ENCODE measurements at places on chromosomes 7 and 10.
A peak's percentile ranks its signal among the peaks of the same experiment; 100 is the strongest.

- no peak for DNase-seq
Measured at GRCh38 chr7:152086513-152086912, 61.0 kb downstream of the GALNT11 start.

DNA sequence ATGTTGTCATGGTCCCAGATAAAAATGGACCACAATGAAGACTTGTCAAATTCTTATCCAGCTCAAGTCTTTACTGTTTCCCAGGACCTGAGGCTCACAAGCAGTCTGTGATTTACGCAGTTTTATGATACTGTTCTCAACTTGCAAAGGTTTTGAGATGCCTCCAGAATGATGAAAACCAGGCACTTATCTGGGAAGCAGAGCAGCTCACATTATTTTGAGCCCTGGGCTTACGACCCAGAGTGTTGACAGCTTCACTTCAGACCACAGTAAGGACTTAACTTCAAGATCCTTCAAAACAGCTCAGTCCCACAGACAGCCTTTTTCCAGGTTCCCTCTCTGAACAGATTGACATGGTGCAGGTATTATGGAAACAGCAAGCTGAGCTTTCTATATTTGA, 236.1 kb downstream of the RNLS start:
- DNase-seq, result no peak

DNA sequence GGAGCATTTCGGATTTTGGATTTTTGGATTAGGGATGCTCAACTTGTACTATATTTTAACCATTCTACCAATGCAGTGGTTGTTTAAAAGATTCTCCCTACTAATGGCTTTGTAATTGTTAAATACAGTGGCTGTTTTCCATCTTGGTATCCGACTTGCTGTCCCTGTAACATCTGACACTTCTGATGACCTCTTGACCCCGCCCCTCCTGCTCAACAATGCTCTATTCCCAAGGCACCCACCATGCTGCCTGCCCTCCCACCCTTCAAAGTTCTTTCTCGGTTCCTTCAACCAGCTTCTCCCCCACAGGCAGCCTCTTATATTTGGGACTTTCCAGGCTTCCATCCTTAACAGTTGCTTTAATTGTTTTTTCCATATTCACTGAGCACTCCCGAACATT, 2.0 kb downstream of the PRTFDC1 start:
- no peak for DNase-seq

DNA sequence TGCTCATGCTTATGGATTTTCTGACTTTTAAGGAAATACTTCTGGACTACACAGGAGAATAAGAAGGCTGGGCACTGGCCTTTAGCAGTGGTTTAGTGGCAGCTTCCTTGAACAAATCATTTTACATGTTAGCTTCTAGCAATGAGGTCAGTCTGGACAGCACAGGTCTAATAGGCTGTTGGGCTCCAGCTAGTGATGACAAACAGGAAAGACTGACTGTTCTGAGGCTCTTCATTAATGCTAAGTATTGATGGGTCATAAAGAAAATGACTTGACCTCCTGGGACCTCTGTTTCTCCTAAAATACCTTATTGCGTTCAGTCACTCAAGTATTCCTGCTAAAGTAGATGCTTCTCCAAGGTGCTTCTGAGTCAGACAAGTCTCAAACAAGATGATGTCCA, 4.9 kb upstream of the RHOBTB1 start:
- DNase-seq, result no peak

GRCh38 chr10:121165276-121165675, 314.1 kb downstream of the WDR11 start:
- DNase-seq, result no peak

DNA sequence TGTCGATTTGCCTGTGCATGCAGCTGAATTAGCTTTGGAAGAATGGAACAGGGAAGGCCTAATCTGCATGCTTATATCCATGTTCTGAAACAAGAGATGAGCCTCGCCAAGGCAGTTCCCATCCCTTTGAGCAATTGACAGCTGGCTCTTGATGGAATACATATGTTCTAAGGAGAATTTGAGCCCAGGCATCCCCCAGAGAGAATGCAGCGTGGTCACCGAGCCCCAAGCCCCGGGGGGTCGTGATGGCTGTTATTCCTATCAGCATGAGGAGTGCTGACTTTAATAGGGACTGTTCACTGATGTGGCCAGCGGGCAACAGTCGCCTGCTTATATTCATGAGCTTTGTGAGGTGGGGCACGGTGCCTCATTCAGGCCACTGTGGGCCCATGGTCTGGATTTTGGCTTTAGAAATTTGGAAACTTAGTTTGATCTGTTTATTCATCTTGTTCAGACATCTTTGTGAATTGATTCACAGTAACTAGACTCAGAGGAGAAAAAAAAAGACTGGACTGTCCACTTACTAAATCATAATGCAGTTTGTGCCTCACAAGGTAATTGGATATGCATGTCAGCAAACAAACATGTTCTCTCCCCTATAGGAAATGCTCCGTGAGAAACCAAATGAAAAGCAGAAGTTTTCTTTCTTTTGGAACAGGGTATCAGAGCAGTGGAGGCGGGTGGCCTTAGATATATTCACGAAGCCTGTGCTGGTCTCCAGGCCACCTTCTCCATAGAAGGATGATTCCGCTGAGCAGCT, 204.9 kb downstream of the CCDC3 start:
- DNase-seq, result no peak

GRCh38 chr10:116538456-116538855, 7.3 kb upstream of the PNLIP start:
- no peak for DNase-seq

- no peak for DNase-seq
Measured at GRCh38 chr10:129096065-129096984, 370.7 kb upstream of the MGMT start.

DNA sequence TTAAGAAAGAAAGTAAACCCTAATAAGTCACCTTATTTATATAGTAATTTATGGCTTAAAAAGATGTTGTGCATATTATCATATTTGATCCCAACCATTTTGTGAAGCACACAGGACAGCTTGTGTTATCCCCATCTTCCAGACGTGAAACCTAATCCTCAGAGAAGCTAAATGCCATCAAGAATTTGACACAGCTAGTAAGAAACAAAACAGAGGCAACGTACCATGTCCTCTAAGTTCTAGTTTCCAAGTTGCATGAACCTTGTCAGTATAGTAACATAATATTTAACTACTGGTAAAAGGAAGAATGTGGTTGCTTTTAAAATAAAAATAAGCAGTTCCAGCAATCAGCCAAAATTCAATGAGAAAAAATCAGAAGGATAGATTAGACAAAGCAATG, 41.5 kb downstream of the PTN start:
- no peak for DNase-seq

DNA sequence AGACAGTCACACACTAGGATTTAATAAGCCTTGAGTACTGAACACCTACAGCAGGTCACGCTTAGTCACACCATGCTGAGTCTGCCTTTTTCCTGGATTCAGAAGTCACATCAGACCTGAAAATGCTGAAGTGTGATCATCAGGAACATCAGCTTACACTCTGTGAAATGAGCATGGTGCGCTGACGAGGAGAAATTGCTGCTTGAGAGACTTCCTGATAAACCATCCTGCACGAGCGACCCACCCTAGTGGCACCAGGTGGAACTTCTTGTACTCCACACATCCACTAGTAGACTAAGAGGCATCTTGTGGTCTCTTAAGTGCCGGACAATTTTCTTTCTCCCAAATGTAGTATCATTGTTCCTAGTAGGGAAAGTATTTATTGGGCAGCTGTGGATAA, 51.8 kb upstream of the MRLN start:
- no peak for DNase-seq

GRCh38 chr7:107644309-107644974, 16.2 kb upstream of the SLC26A4 start:
- no peak for DNase-seq

GRCh38 chr10:1177936-1178335, 121.8 kb downstream of the WDR37 start:
- DNase-seq, result no peak

GRCh38 chr10:13331646-13332045, 16.4 kb downstream of the SEPHS1 start:
- no peak for DNase-seq

- no peak for DNase-seq
Measured at GRCh38 chr10:69062901-69063300, 25.0 kb upstream of the SRGN start.

GRCh38 chr10:62384057-62384446, 9.9 kb downstream of the ZNF365 start:
- no peak for DNase-seq

DNA sequence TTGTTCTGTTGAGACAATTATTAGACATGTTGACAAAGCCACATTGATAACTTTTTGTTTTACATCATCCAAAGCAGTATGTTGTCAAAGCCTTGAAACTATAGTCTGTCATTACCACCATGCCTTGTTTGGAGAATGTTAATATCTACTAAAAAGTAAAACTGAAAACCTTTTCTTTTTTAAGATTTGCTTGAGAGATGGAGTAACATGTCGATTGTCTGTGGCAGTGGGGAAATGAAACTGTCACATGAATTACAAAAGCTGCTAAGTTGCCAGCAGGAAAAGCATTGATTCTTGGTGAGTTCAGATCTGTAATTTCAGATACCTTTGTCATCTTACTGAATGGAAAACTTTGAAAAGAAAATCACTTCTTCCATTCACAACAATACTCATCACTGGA, 69.1 kb downstream of the TFPI2 start:
- DNase-seq, result no peak

DNA sequence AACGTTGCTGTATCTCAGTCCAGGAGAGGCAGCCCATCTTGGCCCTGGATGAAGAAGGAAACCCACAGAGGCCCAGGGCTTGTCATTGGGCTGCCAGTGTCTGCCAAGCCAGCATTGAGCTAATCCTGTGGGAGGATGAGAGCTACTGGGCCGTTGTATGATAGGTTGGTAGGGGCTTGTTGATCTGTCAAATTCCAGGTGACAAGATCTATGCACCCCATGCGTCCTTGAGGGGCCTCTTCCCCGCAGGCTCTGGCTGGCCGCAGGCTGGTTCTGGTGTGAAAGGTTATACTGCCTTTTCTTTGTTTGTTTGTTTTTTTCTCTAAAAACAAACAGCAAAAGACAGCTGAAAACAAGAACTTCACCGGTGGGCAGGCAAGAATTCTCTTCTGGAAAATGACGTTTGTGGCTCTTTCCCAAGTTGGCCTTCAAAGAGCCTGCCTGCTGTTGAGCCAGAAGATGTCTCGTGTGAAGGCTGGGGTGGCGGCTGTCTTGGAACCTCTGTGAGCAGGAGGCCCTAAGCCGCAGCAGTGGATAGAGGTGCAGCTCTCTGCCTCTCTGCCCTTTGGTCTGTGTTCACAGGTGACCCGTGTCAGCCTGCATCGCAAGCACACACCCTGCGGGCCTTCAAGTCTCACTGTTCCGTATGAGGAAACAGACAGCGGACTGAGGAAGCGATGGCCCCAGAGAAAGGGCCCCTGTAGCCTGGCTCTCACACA, 23.3 kb downstream of the CYP17A1 start:
- no peak for DNase-seq

DNA sequence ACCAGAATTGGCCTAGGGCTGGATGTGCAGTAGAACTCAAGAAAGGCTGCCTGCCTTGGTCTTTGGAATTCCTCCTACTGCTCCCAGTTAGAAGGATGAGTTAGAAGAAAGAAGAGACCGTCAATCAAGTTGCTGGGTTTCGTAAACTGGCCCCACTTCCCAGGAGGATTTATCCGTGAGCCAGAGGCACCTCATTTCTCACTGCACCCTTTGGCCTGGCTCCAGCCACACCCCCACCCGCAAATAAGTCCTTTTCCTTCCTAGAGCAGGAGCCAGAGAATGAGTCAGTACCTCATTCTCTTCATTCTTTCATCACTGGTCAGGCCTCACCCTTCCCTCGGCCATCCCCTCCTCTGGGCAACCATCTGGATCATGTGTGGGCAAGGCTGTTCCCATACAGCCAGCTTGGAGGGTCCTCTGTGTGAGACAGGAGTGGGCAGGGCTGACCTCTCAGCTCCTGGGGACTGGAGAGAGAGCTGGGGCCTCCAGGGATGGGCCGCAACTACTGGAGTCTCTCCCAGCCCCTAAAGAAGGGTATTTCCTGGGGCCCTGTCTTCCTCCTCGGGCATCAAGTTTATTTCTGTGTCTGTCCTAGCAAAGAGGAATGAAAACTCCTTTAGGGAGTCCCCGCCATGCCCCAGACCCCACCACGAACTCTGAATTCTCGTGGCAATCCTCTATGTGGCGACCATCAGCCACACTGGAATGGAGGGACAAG, 87.2 kb upstream of the DUSP5 start:
- DNase-seq, result no peak

GRCh38 chr7:94392393-94392786, 2.3 kb upstream of the COL1A2 start:
- no peak for DNase-seq

- DNase-seq, result no peak
Measured at GRCh38 chr7:94584113-94584512, 71.8 kb downstream of the SGCE start.

DNA sequence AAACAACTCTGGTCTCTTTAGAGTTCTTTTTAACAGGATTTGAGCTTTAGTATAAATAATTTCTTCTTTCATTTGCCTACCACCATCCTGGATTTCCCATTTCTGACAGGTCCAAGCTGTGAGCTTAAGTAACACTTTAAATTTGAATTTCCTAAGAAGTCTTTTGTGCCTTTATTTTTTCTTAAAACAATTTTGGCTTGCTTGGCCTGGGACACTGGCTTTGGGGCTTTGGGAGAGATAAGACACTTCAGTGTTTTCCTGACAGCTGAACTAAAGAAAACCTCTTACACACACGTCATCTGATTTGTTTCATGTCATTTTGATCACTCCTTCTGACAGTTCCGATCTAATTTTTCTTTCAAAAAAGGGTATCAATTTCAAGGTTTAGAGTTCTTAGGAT, 121.3 kb upstream of the BMPER start:
- no peak for DNase-seq

DNA sequence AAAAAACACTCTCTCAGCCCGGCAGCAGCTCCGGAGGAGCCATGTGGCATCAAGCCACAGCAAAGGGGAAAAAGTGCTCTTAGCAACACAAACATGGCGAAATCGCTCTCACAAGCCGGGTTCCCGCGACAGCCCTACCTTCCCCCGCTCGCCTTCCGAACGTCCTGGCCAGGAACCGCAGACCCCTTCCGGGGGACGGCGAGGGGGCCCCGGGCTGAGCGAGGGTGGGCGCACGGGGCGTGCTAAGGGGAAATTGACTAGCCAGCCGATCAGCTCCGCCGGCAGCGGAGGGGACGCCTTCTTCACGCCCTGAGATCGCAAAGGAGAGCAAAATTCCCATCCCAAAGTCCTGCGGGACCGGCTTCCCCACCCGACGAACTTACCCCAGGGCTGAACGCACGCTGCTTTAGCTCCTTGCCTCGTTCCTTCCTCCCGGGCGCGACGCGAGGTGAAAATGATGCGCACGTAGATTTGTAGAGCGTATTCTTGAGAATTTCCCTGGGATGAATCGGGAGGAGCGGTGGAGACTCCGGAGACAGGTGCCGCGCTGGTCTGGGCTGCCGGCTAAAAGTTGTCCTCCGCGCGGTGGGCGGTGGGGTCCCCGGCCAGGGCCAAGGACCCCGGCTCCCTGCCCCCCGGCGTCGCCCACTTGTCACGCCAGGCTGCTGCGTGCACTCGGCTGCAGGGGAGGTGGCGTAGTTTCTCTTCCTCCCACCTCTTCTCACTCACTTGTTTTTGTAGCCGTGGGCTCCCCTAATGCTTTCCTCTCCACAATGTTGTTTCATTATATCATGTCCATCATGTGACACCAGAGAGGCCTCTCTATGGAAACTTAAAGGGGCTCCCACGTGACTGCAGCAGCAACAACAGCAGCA, 220.1 kb upstream of the MKLN1 start:
- peak; percentile 54 for DNase-seq

GRCh38 chr7:1476859-1477258, 17.6 kb upstream of the MICALL2 start:
- no peak for DNase-seq

GRCh38 chr10:118501637-118502440, 93.6 kb downstream of the PRLHR start:
- DNase-seq, result peak; percentile 60
